CD14-positive monocyte (primary cell): ENCODE measurements at places on chromosomes 7 and 10.

DNA sequence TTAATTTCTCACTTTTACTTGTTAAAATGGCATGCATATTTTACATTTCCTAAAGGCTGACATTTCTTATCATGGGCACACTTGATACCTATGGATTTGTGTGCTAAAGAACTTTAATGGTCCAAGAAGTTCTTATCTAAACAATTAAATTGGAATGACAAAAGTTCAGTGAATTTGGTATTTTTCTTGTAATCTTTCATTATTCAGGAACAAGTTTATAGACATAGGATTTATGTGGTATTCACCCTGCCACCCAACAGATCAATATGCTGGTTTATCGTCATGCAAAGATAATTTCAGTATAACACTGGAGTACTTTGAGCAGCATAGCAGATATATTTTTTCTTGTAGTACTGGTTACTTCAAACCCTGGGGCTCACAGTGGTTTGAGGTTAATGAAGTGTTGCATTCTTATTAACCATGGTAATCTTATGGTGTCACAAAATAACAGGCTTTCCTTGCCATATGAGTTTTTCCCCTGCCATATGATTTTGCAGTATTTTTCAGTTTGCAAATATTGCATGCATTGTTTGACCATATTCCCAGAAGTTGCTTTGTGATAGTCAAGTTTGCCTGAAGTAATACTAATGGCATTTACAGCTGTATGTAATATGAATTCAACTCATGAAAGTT lies 148.8 kb downstream of the PPP1R9A start:
- no peak for DNase-seq

GRCh38 chr10:17780727-17781126 lies 28.4 kb upstream of the MRC1 start:
- no peak for DNase-seq

DNA sequence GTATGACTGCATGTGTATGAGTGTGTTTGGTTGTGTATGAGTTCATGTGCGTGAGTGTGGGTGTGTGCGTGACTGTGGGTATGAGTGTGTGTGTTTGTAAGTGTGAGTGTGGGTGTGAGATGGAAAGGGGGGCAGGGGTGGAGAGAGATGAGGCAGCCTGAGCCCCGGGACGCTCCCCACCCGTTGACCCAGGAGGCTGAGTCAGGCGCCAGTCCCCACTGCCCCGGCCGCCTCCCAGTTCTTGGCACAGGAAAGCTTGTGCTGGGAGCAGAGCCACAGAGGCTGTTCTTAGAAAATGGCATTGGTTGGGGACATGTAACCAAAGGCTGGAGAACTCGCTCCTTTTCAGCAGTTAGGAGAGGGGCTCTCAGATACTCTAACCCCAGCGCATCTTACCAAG lies 27.8 kb upstream of the NUB1 start:
- DNase-seq = no peak

DNA sequence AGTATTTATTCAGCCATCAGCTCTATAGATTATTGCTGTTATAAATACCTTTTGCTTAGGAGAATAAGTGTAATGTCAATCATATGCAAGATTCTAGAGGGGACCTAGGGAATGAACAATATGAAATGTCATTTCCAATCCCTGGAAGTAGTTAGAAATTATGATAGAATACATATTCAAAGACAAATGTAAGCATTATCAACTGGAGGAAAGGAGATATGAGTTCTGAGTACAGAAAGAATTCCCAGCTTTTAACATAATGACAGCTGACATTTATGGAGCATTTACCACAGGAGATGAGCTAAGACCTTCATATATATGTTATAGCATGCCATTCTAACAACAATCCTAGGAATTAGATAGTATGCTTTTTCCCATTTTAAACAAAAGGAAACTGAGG lies 86.2 kb downstream of the FAM13C start:
- DNase-seq = no peak

- no peak for DNase-seq
Measured at GRCh38 chr7:24891311-24891735, 88.7 kb downstream of the OSBPL3 start.

DNA sequence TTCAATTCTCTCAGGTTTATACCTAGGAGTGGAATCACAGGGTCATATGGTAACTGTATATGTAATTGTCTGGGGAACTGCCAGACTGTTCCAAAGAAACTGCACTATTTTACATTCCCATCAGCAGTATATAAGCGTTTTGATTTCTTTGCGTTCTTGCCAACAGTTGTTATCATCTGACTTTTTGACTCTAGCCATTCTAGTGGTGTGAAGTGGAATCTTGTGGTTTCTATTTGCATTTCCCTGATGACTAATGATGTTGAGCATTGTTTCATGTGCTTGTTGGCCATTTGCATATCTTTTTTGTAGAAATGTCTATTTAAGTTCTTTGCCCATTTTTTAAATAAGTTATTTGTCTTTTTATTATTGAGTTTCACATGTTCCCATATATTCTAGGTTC lies 44.3 kb upstream of the ZC3HAV1 start:
- DNase-seq = no peak

- no peak for DNase-seq
Measured at GRCh38 chr10:128854963-128855362, 612.1 kb upstream of the MGMT start.

DNA sequence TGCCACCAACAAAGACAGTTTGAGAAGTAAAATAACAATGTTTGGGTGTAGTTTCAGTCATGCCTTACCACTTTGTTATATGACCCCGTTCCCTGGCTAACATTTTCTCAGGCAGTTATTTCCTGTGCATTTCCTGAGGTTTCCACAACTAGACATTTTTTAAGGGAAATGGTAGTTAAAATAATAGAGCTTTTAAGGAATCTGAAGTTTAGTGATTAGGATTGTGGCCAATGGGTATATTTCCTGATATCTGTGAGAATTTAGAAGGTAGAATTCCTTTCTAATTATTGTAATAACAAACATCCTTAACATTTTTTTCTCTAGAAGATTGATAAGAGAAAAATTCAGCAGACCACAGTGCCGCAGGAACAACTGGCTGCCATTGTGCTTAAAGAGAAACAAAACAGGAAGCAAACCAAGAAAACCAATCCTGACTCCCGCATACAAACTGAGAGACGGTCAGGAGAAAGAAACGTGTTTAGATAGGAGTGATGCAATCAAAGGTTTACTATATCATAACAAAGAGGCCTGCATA lies 193.6 kb downstream of the MBL2 start:
- DNase-seq = no peak

GRCh38 chr7:50662996-50663395 lies 97.8 kb upstream of the DDC start:
- DNase-seq = no peak

DNA sequence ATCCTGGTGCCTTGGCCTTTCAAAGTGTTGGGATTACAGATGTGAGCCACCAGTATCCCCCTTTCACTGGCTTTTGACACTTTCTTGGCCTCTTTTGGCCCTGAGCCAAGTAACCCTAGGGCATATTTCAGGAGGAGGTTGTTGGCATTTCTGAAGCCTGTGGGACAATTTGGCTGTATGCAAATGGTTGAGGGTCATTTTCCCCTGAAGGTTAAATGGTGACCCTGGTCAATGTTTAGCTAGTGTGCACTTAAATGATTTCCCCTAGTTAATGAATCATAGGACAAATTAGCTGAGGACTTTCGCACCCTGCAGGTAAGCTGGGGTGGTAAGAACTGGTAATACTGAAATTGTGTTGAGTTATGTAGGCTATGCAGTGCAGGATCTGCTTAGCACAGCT lies 660.5 kb downstream of the LRMDA start:
- no peak for DNase-seq

DNA sequence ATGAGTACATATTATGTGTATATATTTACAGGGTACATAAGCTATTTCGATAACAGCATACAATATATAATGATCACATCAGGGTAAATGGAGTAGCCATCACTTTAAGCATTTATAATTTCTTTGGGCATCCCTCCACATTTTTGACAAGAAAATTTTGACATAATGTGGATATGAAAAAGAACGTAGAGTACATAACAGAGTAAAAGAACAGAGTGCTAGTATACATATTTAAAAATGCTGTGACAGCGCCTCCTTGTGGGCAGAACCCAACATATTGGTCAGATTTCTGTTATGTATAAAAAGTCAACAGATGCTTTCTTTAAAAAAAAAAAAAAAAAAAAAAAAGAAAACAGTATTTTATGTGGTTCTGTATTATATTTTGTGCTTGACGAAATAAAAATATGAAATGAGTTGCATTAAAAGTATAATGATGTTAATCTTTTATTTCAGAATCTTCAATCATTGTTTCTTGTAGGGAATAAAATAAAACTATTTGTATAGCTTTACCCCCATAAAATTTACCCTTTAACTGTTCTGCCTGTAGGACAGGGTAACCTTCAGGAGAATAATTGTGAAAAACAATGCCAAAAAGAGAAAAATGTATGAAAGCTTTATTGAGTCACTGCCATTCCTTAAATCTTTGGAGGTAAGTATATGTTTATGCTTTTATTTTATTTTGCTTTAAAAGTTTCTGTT lies 18.3 kb upstream of the HBP1 start:
- peak; percentile 70 for DNase-seq

DNA sequence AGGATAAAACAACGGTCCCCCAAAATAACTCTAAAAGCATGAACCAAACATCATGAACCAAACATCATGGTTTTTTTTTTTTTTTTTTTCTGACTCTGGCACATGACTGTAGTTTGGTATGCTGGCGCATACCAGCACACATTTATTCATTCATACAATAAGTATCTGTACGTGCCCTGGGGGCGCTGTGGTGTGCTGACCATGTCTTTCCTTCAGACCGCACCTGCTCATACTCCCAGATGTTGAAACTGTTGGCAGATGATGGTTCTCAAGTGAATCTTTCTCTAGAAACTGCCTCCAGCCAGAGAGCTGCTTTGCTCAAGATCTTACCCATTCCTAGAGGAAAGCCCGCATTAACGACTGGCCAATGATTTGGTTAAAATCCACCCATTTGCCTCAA lies 114.7 kb upstream of the ANKRD30A start:
- no peak for DNase-seq

- DNase-seq = no peak
Measured at GRCh38 chr10:128084364-128084763, 41.9 kb downstream of the MKI67 start.
